ENCODE measurements at places on chromosomes 5 and 9. TPM values are rescaled to one million over a fixed set of nuclear protein-coding genes. Genes with fewer than 3 reads are reported as not detected.

GRCh38 chr5:151451626-151452520 lies 4.5 kb downstream of the SLC36A1 start:
- no peak for DNase-seq
- H3K36me3 ChIP-seq, result no peaks in the 10 kb centered on the region
- no peak overlapping the region for H3K27ac ChIP-seq
- H3K4me1 ChIP-seq, result peaks cover 9% of the 10 kb centered on the region
- no peak overlapping the region for H3K4me3 ChIP-seq

DNA sequence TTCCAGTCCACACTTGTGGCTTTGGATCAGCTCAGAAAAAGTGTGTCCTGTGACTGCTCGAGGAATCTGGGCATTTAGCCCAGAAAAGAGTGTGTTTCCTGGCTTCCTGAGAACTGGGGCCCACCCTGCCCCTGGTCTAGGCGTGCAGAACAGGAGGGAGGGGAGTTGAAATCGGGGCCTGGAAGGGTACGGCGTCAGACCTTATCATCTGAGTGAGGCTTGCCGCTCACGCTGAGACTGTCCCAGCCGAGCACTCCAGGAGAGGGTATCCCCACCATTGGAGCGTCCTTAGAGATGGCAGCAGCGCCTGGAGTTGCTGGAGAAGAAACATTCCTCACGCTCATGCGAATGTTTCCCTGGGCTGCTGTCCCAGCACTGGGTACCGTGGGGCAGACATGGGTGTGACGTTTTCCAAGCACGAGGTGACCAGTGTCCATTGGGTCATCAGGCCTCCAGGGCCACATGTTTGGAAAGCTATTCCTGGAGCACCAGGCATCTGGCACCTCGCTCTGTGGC lies 22.5 kb downstream of the NEK6 start:
- H3K4me1 ChIP-seq, result peaks cover 15% of the 10 kb centered on the region
- no peaks in the 10 kb centered on the region for H3K36me3 ChIP-seq
- H3K27me3 ChIP-seq, result no peaks in the 10 kb centered on the region
- no peak overlapping the region for H3K4me3 ChIP-seq

MAML1 gene
- 29.1 TPM for total RNA-seq

DNAH5 gene
- 0.62 TPM for total RNA-seq

DNA sequence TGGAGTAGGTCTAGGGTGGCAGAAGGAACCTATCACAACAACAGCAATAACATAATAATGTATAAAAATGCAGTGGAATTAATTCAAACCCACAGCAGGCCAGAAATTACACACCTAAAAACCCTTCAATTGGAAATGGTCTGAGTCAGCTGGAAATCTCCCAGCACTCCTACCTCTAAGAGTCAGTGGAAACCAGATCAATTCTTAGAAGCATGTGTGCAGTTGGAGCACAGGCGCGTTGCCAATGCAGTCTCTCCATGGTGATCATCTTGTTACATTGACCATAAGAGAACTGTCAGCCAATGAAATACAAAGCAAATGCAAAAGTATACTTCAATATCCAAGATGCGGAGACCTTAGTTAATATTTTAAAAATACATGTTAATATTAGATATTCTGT lies 15.1 kb upstream of the CSNK1G3 start:
- H3K27me3 ChIP-seq, result no peaks in the 10 kb centered on the region
- H3K27ac ChIP-seq, result no peak overlapping the region
- DNase-seq, result no peak
- peaks cover 9% of the 10 kb centered on the region for H3K4me1 ChIP-seq
- H3K36me3 ChIP-seq, result no peaks in the 10 kb centered on the region
- H3K4me3 ChIP-seq, result no peak overlapping the region

- H3K4me1 ChIP-seq, result no peaks in the 10 kb centered on the region
- no peak overlapping the region for H3K27ac ChIP-seq
- H3K36me3 ChIP-seq, result no peaks in the 10 kb centered on the region
- no peak overlapping the region for H3K4me3 ChIP-seq
Measured at GRCh38 chr5:79333852-79334557, 98.1 kb downstream of the JMY start.

- no peaks in the 10 kb centered on the region for H3K27me3 ChIP-seq
- no peak overlapping the region for H3K4me3 ChIP-seq
- no peak overlapping the region for H3K27ac ChIP-seq
- H3K36me3 ChIP-seq, result no peaks in the 10 kb centered on the region
- H3K4me1 ChIP-seq, result peaks cover 25% of the 10 kb centered on the region
Measured at GRCh38 chr5:170329524-170329923, 31.9 kb upstream of the LCP2 start.

GRCh38 chr9:133043449-133044035 lies 12.7 kb downstream of the GTF3C5 start:
- H3K27me3 ChIP-seq, result no peaks in the 10 kb centered on the region
- DNase-seq, result no peak
- no peaks in the 10 kb centered on the region for H3K4me1 ChIP-seq

P4HA2 gene
- 15.9 TPM for total RNA-seq

DNA sequence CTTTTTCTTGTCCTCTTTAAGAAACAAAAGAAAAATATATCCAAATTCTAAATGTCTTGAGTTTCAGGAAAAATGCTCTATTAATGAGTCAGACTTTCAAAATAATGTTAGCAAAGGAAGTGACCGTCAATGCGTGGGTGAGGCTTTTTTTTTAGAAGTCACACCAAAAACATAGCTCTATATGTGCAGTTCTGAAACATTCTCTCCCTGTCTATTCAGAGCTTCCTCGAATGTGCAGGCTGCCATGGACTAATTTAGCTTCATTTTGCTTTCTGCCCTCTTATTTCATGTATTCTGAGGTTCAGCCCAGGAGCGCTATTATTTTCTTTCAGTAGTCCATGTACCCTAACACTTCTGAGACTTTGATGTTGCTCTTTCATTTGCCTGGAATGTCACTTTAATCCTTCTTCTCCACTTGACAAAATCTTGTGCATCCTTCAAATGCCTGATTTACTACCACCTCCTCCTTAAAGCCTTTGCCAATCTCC lies 72.5 kb upstream of the RASA1 start:
- no peaks in the 10 kb centered on the region for H3K4me1 ChIP-seq
- DNase-seq, result no peak
- H3K36me3 ChIP-seq, result no peaks in the 10 kb centered on the region
- no peak overlapping the region for H3K27ac ChIP-seq
- no peaks in the 10 kb centered on the region for H3K27me3 ChIP-seq

DNA sequence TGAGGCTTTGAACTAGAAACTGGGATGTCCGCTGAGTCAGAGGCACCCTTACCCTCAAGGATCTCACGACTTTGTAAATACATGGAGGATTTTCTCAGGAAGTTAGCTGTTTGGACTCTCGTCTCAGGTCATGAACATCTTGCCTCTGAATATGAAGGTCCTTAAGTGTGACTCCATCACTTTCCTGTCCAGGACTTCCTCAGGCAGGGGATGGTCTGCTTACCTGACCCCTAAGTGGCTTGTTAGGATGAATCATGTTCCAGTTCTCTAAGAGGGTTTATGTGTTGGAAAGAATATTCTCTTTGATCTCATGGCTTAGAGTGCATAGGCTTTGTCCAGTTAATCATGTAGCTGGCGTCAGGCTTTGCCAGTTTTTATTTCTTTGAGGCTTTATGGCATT lies 511.7 kb upstream of the KLF4 start:
- H3K27ac ChIP-seq, result no peak overlapping the region
- H3K27me3 ChIP-seq, result no peaks in the 10 kb centered on the region
- no peak for DNase-seq
- H3K4me3 ChIP-seq, result no peak overlapping the region
- H3K36me3 ChIP-seq, result no peaks in the 10 kb centered on the region
- peaks cover 6% of the 10 kb centered on the region for H3K4me1 ChIP-seq

MTREX gene
- 198 TPM for total RNA-seq

- no peaks in the 10 kb centered on the region for H3K27me3 ChIP-seq
- H3K4me3 ChIP-seq, result no peak overlapping the region
- no peak for DNase-seq
- H3K27ac ChIP-seq, result no peak overlapping the region
- H3K4me1 ChIP-seq, result no peaks in the 10 kb centered on the region
Measured at GRCh38 chr5:123150089-123150488, 61.0 kb downstream of the PRDM6 start.

C6 gene
- total RNA-seq, result not detected

GRCh38 chr5:134100283-134101091 lies 14.0 kb upstream of the TCF7 start:
- H3K4me1 ChIP-seq, result peaks cover 27% of the 10 kb centered on the region
- H3K36me3 ChIP-seq, result no peaks in the 10 kb centered on the region
- no peak overlapping the region for H3K4me3 ChIP-seq
- H3K27ac ChIP-seq, result no peak overlapping the region
- peak; percentile 18 for DNase-seq

DNA sequence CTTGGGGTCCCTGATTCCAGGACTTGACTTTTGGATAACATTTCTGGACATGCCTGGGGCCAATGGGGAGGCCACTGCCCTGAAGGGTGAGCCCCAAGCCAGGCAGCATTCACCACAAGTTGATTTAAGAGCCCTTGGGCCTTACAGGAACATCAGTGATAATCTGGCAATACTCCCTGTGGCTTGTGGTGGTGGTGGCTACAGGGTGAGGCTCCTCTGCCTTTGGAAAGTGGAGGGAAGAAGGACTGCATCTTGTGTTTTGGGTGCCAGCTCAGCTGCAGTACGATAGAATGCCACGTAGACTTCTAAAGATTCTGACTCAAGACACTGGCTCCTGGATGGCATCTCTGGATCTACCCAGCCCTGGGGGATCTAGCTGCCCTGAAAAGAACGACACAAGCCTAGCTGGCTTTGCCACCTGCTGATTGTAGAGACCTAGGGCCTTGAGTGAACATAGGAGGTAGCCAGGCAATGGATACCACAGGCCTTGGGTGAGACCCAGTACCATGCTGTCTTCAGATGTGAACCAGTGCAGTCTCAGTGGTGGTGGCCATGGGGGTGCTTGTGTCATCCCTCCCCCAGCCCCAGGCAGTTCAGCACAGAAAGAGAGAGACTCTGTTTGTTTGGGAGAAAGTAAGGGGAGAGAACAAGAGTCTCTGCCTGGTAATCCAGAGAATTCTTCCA lies 79.0 kb upstream of the DAP start:
- H3K27ac ChIP-seq, result no peak overlapping the region
- H3K27me3 ChIP-seq, result no peaks in the 10 kb centered on the region
- H3K36me3 ChIP-seq, result no peaks in the 10 kb centered on the region
- DNase-seq, result no peak
- no peak overlapping the region for H3K4me3 ChIP-seq
- H3K4me1 ChIP-seq, result no peaks in the 10 kb centered on the region

RPS14 gene
- total RNA-seq, result 3,639 TPM

WDR38 gene
- total RNA-seq, result not detected

GRCh38 chr5:26205121-26205520 lies 833.3 kb downstream of the CDH9 start:
- no peaks in the 10 kb centered on the region for H3K36me3 ChIP-seq
- H3K4me3 ChIP-seq, result no peak overlapping the region
- no peak for DNase-seq
- no peak overlapping the region for H3K27ac ChIP-seq
- no peaks in the 10 kb centered on the region for H3K27me3 ChIP-seq

- no peak overlapping the region for H3K27ac ChIP-seq
- no peak overlapping the region for H3K4me3 ChIP-seq
- no peaks in the 10 kb centered on the region for H3K36me3 ChIP-seq
- H3K4me1 ChIP-seq, result peaks cover 42% of the 10 kb centered on the region
- no peak for DNase-seq
Measured at GRCh38 chr9:99037769-99038483, 67.0 kb upstream of the TGFBR1 start.

GRCh38 chr9:129221979-129222635 lies 44.0 kb upstream of the IER5L start:
- H3K4me3 ChIP-seq, result no peak overlapping the region
- no peaks in the 10 kb centered on the region for H3K36me3 ChIP-seq

DNA sequence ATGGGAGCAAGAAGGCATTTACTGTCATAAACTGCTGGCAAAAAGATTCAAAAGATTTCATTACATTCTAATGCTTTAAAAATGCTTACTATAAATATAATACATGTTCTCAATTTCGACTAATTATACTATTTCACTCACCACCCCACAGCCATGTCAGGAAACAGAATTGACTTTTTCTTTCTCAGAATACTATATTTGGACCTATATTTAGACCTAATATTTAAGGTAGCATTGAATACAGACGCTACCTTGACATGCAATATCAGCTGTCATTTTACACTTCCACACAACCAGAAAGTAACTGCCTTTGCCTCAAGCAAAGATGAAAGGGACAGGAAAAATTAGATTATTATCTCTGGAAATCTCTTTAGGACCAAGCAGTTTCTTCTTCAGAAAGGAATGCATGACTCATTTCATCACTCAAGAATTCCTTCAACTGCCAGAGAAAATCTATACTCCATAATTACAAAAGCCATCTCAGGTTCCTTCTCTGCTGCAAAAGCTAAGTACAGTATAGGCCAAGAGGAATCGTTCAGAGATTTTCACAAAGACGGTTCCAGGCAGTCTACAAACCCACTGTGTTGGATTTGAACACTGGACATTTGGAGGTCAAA lies 11.8 kb upstream of the UBE2QL1 start:
- no peaks in the 10 kb centered on the region for H3K36me3 ChIP-seq
- no peak for DNase-seq
- no peak overlapping the region for H3K27ac ChIP-seq
- no peaks in the 10 kb centered on the region for H3K4me1 ChIP-seq
- H3K27me3 ChIP-seq, result peaks cover 60% of the 10 kb centered on the region
- H3K4me3 ChIP-seq, result no peak overlapping the region

DEPDC1B gene
- total RNA-seq, result 142 TPM

SLC4A9 gene
- not detected for total RNA-seq

DNA sequence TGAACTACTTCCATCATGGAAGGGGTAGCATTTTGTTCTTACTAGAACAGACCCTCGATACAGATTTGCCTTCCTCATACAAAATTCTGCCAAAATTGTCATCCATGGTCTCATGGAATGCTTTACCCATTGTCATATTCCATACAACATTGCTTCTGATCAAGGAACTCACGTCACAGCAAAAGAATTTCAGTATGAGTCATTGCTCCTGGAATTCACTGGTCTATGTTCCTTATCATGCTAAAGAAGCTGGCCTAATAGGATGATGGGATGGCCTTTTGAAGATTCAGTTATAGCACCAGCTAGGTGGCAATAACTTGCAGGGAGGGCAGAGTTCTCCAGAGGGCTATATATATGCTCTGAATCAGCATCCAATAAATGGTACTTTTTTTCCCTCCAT lies 18.2 kb upstream of the FNIP1 start:
- H3K4me3 ChIP-seq, result no peak overlapping the region
- no peak overlapping the region for H3K27ac ChIP-seq
- no peaks in the 10 kb centered on the region for H3K27me3 ChIP-seq
- DNase-seq, result no peak
- H3K4me1 ChIP-seq, result no peaks in the 10 kb centered on the region
- H3K36me3 ChIP-seq, result no peaks in the 10 kb centered on the region

DIPK1B gene
- total RNA-seq, result 52.8 TPM

DNA sequence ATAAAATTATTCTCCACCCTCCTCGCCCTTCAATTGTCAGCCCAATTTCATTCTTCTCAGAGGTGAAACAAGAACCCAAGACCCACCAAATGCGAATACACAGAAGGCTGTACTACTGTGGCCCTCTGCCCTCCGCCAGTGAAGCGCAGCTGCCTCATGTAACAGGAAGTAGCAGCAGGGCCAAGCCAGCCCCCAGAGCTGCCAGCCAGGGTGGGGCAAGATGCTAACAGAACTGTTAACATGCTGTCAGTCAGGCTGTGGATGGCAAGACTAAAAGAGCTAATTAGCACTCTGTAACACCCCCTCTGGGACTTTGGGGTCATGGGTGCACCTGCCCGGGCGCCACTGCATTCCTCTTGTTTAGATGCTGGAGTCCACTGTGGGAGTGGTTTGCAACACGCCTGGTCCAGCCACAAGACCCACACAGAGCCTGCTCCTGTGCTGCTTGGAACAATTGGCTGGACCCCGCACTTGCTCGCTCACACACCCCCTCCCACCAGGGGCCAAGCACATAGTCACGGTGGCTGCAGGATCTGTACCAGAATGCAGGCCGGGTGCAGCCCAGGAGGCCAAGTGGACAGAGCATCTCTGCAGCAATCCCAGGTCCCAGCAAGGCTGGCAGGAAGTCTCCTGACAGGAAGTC lies 14.5 kb upstream of the HEXB start:
- DNase-seq, result no peak
- no peaks in the 10 kb centered on the region for H3K27me3 ChIP-seq
- H3K4me3 ChIP-seq, result no peak overlapping the region
- no peaks in the 10 kb centered on the region for H3K36me3 ChIP-seq
- no peak overlapping the region for H3K27ac ChIP-seq

Data from neural progenitor cell (in vitro differentiated cells).